ENCODE measurements at places on chromosomes 4 and X. TPM values are rescaled to one million over a fixed set of nuclear protein-coding genes. Genes with fewer than 3 reads are reported as not detected.

- no peak overlapping the region for H3K27ac ChIP-seq
- H3K4me1 ChIP-seq: peaks cover 13% of the 10 kb centered on the region
- H3K4me3 ChIP-seq: no peak overlapping the region
- DNase-seq: no peak
- H3K36me3 ChIP-seq: no peaks in the 10 kb centered on the region
These were observed 31.8 kb downstream of the PDHA1 start for GRCh38 chrX:19375546-19375945.

DNA sequence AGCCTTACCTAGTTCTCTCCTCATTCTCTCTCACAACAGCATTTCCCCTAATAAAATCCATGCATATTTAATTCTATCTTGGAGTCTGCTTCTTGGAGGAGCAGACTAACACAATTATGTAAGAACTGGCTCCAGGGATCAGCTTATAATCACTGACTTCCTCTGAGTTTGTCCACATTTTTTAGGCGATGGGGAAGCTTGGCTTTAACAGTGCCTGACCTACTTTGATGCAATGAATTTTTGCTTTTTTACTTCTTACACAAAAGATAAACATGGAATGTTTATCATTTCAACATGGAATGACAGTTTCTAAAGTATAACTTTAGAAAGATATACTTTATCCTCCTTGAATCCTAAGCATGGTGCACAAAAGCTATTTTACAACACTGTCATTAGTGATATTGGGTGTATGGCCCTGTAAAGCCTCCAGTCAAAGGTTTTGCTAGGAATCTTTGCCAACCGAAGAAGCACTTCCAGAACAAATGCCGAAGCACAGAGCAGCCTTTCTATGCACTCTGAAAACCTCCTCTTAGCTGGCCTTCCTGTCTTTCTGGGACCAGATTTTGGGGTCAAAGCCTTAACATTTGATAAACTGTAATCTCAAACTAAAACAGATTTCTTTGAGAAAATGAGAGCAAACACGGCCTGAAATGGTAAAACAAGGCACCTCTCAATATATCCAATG lies 736 bp downstream of the BDH2 start:
- no peaks in the 10 kb centered on the region for H3K36me3 ChIP-seq
- peak overlapping the region; percentile 55 for H3K4me3 ChIP-seq
- H3K27ac ChIP-seq: peak overlapping the region; percentile 75
- H3K4me1 ChIP-seq: peaks cover 35% of the 10 kb centered on the region
- no peaks in the 10 kb centered on the region for H3K27me3 ChIP-seq

- no peaks in the 10 kb centered on the region for H3K36me3 ChIP-seq
- H3K4me1 ChIP-seq: peaks cover 22% of the 10 kb centered on the region
- no peaks in the 10 kb centered on the region for H3K27me3 ChIP-seq
- H3K4me3 ChIP-seq: no peak overlapping the region
These were observed 81.3 kb downstream of the STOX2 start for GRCh38 chr4:183986291-183986970.

The ART3 gene
- 9.3 TPM for total RNA-seq

GRCh38 chr4:90099812-90100211 lies 27.4 kb upstream of the CCSER1 start:
- H3K36me3 ChIP-seq: no peaks in the 10 kb centered on the region
- H3K4me3 ChIP-seq: no peak overlapping the region
- no peak for DNase-seq
- no peaks in the 10 kb centered on the region for H3K27me3 ChIP-seq

The GPR119 gene
- total RNA-seq: not detected

- H3K36me3 ChIP-seq: no peaks in the 10 kb centered on the region
- H3K4me1 ChIP-seq: no peaks in the 10 kb centered on the region
- no peak overlapping the region for H3K27ac ChIP-seq
- no peaks in the 10 kb centered on the region for H3K27me3 ChIP-seq
- DNase-seq: no peak
These were observed 14.2 kb upstream of the ANKRD17 start for GRCh38 chr4:73272816-73273215.

DNA sequence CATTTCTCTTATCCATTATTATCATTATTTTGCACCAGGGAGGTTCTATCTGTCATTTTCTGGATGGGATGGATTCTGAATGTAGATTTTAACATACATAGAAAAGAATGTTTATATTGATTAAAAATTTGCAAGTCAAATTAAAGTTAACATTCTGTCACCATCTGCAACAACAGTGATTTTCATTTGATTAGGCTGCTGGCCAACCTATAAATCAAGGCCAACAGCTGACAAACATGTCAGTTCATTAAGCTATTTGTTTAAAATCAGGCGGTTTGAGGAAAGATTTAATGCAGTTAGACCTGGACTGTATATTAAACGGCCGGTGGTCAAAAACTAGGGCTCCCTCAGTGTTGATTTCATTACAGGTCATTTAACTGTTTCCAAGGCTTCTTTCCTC lies 109.5 kb upstream of the CBR4 start:
- H3K27ac ChIP-seq: no peak overlapping the region
- H3K4me1 ChIP-seq: no peaks in the 10 kb centered on the region
- H3K27me3 ChIP-seq: no peaks in the 10 kb centered on the region
- no peak for DNase-seq
- H3K4me3 ChIP-seq: no peak overlapping the region
- H3K36me3 ChIP-seq: peaks cover 31% of the 10 kb centered on the region

All from esophagus muscularis mucosa (tissue), 4 donors.